ENCODE measurements at places on chromosomes 12 and 14.
A peak's percentile ranks its signal among the peaks of the same experiment; 100 is the strongest.

- DNase-seq = peak; percentile 7
Measured at GRCh38 chr12:52380271-52380694, 5.2 kb downstream of the KRT84 start.

GRCh38 chr12:14567351-14568162, at the start of gene PLBD1:
TSS of gene PLBD1 (minus strand) at chr12:14567883. CDS start at chr12:14567696, 187 bp downstream.
- DNase-seq = peak; percentile 85

DNA sequence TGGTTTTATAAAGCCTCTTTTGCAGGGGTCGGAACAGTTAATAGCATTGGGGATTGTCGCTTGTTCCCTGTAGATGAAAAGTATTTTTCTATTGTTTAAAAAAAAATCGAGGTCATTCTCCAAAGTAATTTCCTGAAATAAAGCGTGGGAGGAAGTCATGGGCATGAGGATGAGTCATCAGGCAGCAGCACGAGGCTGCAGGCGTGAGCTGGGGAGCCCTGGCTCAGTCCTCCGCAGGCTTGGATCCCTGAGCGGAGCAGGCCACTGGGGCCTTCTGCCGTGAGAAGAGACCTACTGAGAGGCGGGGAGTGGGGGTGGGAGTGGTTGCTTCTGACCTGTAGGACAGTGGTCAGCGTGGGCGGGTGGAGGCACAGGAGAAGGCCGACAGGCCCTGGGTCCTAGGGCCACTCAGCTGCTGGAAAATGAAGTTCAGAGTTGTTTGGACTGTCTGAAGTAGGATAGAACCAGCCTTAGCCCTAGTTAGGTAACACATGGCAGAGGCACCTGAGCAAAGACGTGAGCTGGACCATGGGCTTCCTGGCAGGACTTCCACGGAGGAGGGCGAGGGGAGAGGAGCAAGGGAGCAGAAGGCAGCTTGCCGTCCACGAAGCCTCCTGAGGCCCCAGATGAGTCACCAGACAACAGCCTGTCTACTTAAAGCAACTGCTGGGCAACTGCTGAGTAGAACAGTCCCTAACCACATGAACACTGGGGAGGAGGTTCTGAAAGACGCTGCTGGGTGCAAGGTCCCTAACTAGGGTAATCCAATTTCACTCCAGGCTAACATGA, 21.1 kb upstream of the LGALS3 start:
- peak; percentile 85 for DNase-seq

DNA sequence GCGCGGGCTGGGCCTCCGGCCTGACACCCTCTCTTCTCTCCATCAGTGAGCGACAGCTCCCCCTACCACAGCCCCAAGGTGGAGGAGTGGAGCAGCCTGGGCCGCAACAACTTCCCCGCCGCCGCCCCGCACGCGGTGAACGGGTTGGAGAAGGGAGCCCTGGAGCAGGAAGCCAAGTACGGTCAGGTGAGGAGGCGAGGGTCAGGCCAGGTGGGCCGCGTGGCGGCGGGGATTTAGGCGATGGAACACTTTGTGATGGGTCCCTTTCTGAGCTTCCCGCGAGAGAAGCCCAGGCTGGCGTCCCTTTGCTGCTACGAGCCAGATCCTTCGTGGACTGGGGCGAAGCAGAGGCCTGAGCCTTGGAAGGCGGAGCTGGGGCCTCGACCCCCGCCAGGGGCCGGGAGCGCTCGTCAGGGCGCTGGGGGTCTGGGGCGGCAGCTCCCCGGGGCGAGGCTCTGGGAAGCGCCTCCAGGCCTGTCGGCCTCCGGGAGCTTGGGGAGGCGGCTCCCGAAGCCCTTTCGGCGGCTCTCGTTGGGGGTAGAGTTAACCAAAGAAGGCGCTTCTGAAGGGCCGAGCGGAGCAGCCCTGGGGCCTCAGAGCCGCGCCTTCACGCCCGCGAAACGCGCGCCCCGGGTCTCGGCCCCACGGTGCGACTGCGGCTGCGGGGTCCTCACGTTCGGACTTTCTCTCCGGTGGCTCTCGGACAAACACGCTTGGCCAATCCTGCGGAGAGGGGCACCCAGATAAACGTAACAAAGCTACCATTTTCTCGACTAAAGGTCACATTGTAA, 5.0 kb downstream of the PAX9 start:
- no peak for DNase-seq

- no peak for DNase-seq
Measured at GRCh38 chr12:41606468-41607445, 418.6 kb downstream of the PDZRN4 start.

DNA sequence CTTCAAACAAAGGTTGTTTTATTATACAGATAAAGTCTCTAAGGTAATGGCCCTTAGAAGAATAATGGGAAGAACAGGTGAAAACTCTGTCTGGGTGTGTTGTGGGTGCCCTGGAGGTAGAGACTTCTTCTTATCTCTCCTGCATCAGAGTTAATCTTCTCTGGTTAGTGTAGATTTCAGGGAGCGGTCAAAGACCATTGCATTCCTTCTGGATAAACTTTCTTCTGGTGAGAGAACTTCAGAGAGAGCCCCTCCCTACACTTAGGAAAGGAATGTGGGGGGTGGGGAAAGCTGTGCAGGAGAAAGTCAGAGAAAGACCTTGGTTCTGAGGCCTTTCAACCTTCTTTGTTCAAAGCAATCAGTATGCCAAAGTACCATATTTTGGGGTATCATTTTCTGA, 658.5 kb downstream of the DIO2 start:
- peak; percentile 27 for DNase-seq

- no peak for DNase-seq
Measured at GRCh38 chr12:70928071-70928470, 7.5 kb upstream of the PTPRR start.

GRCh38 chr12:43762596-43762995, 3.8 kb downstream of the IRAK4 start:
- no peak for DNase-seq

DNA sequence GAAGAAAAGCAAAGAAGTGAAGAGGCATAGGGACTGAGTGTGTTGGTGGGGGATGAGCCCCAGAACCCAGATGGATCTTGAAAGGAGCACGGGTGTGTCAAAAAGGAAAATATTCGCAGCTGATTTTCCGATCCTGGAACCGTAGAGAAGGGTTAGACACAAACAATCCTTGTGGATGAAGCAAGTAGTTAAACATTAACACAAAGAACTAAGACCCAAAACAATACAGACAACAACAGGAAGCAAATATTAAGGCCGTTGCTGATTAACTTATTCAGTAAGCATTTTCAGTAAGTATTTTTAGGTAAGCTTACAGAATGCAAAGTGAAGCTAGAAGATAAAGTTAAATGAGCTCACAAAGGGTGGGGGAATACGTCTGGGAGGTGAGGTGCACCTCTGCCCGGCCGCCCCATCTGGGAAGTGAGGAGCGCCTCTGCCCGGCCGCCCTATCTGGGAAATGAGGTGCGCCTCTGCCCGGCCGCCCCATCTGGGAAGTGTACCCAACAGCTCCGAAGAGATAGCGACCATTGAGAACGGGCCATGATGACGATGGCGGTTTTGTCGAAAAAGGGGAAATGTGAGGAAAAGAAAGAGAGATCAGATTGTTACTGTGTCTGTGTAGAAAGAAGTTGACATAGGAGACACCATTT, 62.8 kb upstream of the PRB2 start:
- no peak for DNase-seq

DNA sequence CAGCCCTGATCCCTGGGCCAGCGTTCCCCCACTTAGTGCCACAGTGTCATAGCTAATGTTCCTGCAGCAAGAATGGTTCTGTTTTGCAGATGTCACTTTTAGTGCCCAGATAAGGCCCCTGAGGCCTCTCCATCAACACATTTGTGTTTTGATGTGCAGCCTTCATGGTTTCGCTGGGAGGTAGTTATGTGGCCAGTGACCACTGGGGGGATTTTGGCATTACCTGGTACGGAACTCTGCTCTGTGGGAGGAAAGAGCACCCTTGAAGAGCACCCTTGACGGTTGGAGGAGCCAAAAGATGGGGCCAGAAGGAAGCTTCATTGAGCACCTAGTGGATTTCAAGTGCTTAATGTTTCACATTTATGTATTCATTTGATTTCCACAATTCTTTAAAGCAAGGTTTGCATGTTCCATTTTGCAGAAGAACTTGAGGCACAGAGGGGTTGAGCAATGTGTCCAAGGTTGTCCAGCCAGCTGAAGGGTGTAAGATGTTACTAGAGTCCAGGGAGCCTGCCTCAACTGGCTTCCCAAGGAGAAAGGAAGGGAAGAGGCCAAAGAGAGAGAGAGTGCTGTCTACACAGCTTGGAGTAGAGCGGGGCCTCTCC, 13.0 kb downstream of the SERPINA11 start:
- DNase-seq = no peak

DNA sequence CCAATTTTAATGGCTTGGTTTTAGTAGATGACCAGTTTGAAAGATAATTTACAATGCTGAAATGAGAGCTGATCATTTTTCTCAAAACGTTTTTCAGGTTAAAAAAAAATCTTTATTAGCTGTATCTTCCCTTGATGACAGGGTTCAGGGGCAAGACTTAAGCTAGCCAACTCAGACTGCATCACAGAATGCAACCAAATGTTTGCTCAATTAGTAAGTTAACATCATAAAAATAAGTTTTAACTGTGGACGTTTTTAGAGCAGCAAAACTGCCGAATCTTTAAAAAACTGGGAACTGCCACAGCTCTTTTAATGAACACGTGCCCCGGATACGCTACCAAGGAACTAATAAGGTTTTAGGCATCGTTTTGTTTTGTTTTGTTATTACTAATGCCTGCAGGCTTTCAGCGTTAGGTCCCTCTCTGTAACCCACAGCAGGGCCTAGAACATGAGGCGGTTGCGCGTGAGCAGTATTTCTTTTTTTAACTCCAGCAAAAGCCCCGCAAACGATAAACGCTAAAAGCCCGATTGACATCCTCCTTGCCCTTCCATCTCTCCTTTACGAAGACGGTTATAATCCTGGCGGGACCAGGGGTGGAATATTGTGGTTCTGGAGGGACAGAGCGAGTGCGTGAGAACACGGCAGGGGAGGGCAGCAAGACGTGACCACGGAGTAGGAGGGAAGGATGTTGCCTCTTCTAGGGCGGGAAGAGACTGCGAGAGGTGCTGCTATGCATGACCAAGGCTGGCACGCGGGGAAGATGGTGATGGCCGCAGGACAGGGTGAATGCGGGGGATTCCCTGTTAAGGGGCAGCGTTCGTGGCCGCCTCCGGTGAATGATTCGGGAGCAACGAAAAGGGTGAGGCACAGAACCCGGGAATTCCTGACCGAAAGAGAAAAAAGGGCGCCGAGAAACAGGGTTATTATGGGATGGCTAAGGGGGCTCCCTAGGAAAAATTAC, 652 bp downstream of the SUPT16H start:
- DNase-seq = peak; percentile 63

DNA sequence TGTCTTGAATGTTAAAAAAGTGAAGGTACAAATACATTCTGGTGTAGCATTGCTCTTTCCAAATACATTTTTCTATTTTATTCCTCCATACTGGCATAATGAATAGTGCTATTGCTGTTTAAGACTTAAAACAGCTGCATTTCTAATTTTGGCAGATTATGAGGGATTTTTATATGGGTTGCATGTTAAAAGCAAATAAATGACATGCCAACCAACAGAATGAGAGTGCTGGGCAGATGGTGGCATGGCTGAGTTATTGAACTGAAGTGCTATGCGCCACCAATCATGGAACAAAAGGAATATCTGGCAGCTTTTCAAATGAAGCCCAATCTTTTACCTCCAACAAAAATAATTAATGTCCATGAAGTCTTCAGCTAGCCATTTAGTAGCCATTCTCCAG, 215.0 kb downstream of the PRKD1 start:
- no peak for DNase-seq

DNA sequence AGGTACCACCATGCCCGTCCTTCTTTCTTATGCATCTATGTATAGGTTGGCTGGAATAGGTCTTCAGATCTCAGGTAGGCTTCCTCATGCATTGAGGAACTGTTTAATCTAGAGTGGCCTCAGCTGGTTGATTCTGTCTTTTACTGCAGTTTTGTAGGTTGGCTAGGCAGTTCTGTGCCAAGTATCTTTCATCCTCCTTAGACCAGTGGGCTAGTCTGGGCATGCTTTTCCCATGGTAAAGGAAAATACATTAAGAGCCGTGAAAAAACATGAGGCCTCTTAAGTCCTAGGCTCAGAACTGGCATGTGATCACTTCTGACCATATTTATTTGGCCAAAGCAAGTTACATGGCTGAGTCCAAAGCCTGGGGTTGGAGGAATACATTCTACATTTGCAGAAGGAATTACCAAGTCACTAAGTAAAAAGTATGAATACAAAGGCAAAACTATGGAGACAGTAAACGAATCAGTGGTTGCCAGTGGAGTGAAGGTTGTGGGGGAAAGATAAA, 137.3 kb downstream of the WIF1 start:
- DNase-seq = no peak

GRCh38 chr14:37060496-37061260, 111.7 kb downstream of the SLC25A21 start:
- DNase-seq = no peak

- no peak for DNase-seq
Measured at GRCh38 chr14:68470361-68470760, 322.5 kb downstream of the ZFP36L1 start.

- peak; percentile 27 for DNase-seq
Measured at GRCh38 chr12:46933947-46934346, 108.2 kb upstream of the SLC38A4 start.

DNA sequence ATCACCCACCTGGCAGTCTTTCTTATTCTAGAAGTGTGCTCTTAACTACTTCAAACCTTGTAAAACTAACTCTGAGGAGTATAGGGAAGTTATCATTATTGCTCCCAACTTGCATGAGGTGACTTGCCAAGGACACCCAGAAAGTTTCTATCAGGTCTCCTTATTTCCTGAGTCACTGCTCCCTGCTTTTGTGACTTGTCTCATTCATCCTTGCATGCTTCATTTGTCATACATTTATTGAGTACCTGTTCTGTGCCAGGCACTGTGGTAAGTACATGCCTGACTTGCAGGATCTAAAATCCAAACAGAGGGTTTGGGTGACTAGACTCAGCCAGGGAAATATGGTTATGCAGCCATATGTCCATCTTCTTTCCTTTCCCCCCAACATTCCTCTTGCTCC, 25.5 kb downstream of the CFAP251 start:
- no peak for DNase-seq

- no peak for DNase-seq
Measured at GRCh38 chr14:100079726-100080005, 14.4 kb downstream of the EVL start.

DNA sequence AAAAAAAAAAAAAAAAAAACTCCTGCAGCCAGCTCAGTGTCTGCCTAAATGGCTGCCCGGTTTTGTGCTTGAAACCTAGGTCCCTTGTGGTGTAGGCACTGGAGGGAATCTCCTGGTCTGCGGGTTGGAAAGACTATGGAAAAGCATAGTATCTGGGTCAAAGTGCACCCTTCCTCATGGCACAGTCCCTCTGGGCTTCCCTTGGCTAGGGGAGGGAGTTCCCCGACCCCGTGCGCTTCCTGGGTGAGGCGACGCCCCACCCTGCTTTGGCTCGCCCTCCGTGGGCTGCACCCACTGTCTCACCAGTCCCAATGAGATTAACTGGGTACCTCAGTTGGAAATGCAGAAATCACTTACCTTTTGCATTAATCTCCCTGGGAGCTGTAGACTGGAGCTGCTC, 14.3 kb downstream of the PTCSC3 start:
- no peak for DNase-seq

Measured in small intestine (tissue), 16 donors.